ENCODE measurements at places on chromosomes 16 and 17.

DNA sequence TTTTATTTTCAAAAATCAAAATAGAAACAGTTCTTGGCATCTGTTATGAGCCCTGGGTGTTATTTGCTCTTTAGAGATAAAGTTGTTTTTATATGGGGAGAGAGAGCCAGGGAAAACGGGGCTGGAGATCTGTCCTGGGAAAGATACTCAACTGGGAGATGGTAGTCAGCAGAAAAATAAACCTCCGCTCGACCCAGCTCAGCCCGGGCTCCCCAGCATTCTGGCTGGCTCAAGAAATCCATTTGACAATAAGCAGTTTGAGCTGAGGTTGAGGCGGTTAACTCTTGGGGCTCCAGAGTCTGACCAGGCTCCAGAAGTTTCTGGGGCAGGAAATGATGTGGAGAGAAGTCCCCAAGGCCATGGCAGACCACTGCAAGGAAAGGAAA is 151.9 kb downstream of the IRX5 start:
- no peak for DNase-seq

DNA sequence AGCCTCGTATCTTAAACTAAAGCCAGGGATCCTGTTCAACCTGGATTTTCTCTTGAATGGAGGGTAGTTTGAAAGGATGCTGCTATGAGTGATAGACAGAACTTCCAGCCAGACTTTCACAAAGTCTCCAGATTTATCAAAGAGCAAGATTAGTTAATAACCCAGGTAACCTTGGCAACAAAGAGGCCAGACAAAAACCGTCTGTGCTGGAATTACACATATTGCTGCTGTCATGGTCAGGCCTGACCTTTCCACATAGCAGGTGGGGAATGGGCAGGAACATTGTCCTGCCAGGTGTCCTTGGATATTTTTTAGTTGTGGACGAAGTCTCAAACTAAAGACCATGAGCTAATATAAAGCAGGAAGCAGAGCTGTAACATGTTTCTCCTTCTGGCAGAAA is 52.5 kb downstream of the HLF start:
- DNase-seq, result no peak

DNA sequence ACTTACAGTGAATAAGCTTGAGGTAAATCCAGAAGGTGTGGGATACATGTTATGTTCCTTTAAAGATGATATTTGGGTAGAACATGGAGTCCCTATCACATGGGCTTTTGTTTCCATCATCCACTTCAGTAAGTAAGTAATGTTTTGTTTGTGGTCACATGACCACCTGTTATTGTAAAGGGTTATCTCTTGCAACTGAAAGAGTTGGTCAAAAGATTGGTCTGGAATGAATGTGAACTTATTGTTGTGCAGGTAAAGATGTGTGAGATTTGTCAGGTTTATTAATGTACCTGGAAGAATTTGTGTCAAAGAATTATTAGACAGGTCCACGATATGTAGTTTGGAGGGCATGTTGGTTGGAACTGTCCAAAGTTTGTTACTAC is 1.6 kb downstream of the OMG start:
- DNase-seq, result no peak

GRCh38 chr17:16913463-16913862 is 58.5 kb downstream of the TNFRSF13B start:
- no peak for DNase-seq

DNA sequence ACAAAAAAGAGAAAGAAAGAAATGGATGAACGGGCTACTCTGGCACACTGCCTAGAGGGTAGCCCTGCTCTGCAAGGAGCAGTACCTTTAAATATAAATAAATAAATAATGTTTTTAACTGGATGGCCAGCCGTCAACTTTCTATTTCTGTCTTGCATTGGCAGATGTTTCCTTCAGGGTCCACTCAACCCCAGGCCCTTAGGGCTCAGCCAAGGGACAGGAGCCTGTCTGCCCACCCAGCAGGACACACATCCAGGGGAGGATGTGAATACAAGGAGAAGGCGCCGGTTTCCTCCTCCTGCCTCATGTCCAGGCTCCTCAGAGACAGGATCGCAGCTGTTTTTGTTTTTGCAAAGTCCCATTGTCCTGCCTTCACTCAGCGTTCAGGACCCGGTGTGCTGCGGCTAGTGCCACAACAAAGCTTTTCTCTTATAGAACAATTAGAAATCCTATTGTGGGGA is 22.6 kb downstream of the TTYH2 start:
- DNase-seq, result no peak

DNA sequence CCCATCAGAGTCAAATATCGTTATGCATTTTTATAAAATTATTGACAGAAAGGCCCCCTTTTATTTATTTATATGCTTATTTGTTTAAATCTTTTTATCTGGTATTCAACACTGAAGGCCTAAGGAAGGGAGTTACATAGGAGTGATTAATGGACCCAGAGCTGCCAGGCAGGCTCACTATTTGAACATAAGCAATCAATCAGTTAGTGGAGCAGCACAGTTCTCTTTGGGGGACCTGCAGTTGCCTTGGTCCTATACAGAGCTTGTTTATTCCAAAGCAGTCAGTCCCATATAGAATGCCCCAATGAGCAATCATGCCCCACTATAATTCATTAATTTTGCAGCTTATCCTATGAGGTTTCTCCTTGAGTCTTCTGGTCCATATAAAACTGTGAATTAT is 389.4 kb upstream of the GOT2 start:
- no peak for DNase-seq

DNA sequence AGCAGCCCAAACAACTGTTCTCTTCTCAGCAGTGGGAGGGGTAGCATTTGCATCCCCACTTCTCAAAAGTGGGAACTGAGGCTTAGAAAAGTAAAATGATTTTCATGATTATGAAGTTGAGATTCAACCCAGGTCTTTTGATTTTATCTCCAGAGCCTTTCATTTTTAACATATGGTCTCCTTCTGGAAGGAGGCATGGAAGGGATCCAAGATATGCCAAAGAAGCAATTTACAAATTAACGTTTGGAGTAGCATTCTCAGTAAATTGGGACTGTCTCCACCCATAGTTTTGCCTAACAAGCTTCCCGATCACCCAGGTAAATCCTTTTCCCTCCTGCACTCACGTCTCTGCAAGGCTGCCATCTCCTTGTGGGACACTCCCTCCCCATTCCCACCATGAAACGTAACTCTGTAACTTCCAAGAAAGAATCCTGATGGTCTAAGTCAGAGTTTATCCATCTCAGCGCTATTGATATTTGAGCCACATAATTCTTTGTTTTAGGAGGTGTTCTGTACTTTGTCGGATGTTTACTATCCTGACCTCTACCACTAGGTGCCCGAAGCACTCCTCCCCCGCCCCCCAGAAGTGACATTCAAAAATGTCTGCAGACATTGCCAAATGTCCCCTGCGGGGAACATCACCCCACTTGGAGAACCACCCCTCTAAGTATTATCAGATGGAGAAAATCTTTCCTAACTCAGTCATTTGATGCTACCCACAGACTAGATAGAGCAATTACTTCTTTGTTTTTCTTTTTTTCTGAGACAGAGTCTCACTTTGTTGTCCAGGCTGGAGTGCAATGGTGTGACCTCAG is 32.9 kb upstream of the NFAT5 start:
- no peak for DNase-seq

DNA sequence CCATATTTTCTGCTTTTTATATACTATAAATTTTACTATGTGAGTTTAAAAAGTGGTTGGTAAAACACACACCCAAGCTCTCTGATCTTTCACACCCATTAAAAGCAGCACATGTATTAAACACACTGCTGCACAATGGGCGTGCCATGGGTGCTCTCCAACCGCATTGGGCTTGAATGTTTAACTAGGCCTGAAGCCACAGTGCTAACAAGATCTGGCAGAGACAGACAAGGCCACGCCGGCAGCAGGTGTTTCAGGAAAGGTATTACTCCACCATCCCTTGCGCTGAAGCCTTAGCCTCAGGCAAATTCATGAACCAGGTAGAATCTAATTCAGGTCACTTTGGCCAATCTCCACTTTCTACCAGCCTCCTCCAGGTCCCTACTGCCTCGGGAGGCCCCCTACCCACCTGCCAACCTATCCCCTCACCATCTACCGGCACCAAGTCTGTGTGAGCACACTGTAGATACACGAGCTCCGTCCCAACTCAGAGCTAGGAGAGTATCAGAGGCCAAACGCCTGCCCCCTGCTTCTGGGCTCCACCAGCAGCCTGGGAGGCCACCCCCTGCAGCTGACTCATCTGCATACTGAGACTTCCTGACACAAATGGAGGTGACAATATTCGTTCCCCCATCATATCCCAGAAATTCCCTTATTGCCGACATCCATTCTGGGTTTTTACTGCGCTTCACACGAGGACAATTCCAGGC is 95.0 kb downstream of the ADCY9 start:
- no peak for DNase-seq

- DNase-seq, result no peak
Measured at GRCh38 chr16:23523876-23524385, 13.6 kb upstream of the GGA2 start.

- no peak for DNase-seq
Measured at GRCh38 chr17:622356-622755, 92.3 kb downstream of the VPS53 start.

DNA sequence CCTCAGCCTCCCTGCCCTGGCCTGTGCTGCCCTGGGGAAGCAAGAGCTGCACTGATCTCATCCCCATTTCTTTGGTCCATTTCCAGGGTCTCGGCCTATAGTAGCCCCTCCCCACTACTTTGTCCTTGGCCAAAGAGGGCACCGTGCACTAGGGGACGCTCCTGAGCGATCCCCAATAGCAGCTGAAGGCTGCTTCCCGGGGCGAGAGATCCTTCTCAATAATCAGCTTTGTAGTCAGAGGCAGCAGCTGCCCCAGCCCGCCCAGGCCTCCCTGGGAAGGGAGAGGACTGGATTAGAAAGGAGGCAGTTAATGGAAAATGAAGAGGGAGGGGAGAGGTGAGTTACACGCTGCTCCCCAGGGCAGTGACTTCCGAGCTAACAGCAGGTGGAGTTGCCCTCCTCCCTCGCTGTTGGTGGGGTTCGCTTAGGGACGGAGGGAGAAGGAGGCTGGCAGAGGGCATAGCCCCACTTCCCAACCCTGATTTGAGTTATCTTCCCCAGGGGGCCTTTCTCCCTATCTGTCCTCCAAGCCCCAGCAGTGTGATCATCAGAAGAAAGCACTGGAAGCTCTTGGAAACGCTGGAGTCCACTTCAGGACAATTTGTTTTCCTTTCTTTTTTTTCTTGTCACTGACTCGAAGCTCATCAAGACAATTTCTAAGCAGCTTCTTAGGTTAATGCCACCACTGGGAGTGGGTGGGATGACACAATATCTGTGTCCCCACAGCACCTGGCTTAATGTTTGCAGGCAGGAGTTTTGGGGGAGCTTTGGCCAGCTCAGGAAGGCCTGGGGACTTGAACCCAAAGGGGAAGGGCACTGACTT is 2.6 kb downstream of the MXRA7 start:
- DNase-seq, result no peak

- DNase-seq, result no peak
Measured at GRCh38 chr17:16171613-16172012, 43.7 kb downstream of the NCOR1 start.

All from stimulated activated CD8-positive, alpha-beta memory T cell treated with anti-CD3 and anti-CD28 coated beads, Interleukin-15, amount 100 ng/mL, for 48 hours (primary cell).